CD14-positive monocyte (primary cell): ENCODE measurements at places on chromosomes 5 and 9. TPM values are rescaled to one million over a fixed set of nuclear protein-coding genes. Genes with fewer than 3 reads are reported as not detected.

Gene PCDHA9
- polyA plus RNA-seq = not detected

Gene TRPM6
- not detected in 2 replicates for polyA plus RNA-seq

Gene ARHGEF39
- 0.13 TPM for polyA plus RNA-seq

Gene SMIM32
- polyA plus RNA-seq = not detected in 2 replicates

- DNase-seq = no peak
Observed at GRCh38 chr9:12846035-12846434, 71.2 kb downstream of the LURAP1L start.

GRCh38 chr5:133927300-133928180, 40.9 kb downstream of the C5orf15 start:
- DNase-seq = no peak

- DNase-seq = no peak
Observed at GRCh38 chr5:131685516-131686171, 50.6 kb upstream of the RAPGEF6 start.

DNA sequence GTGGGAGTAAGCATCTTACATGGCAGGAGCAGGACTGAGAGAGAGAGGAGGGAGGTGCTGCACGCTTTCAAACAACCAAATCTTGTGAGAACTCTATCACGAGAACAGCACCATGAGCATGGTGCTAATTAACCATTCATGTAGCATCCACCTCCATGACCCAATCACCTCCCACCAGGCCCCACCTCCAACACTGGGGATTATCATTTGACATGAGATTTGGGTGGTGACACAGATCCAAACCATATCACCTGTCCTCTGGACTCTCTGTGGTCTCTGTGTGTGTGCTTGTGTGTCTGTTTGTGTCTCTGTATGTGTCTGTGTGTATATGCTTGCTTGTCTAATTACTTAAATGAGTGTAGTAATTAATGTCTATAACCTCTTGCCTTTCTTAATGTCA, 31.1 kb downstream of the SEC61B start:
- no peak for DNase-seq
